Stimulated activated CD4-positive, alpha-beta T cell treated with anti-CD3 and anti-CD28 coated beads, Interleukin-12 subunit alpha, Interleukin-12 subunit beta, amount 100 ng/mL, for 48 hours (primary cell): ENCODE measurements at places on chromosomes 1 and 21.

DNA sequence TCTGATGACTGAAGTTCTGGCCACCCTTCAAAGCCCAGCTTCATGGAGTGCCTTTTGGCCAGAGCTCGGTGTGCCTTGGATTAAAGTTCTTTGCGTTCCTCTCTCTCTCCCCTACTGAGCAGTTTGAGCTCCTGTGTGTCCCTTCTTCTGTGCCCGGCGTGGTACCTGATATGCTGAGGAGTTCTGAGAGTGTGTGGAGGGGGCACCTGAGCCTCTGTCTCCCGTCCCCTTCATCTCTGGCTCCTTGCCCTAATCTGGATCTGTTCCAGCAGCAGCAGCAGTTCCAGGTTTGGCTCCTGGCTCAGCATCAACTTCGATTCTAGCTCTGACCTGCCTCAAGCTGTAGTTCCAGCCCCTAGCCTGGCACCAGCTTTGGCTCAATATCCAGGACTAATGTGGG is 25.1 kb upstream of the MYCL start:
- DNase-seq, result no peak

- DNase-seq, result no peak
Observed at GRCh38 chr21:43001316-43001715, 27.0 kb downstream of the PKNOX1 start.

DNA sequence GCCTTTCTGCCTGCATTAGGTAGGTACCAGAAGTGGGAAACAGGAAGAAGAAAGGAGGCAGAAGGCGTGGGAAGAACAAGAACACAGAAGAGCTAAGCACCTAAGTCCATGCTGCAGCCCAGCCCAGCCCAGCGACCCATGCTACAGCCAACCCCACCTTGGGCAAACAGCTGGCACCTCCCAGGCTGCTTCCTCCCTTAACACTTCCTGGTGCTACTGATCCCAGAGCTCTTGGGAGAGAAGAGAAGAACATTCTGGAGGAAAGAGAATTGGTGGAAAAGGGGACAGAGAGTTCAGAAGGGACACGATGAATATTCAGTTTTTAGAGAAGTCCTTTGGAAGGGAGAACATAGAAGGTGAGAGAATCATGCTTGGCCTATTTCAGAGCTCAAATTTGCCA is 28.5 kb downstream of the PLEKHA6 start:
- no peak for DNase-seq

DNA sequence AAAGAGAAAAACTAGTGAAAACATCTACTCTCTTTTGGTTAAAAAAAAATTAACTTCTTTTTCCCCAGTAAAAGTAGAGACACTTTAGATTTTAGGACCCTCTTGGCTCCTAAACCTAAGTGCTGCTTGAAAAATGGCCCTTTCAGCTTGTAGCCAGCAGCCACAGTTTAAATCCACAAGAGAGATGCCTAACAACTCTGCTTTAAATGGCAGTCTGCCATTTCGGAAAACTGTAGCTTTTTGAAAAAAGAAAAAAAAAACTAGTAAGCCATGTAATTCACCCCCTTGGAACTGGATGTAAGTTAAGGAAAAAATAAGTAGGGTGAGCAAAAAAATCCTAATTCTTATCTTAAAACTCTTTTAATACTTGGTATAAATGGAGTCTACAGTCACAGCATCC is 56.0 kb downstream of the LHX9 start:
- DNase-seq, result no peak

- no peak for DNase-seq
Observed at GRCh38 chr1:204598319-204598969, 82.2 kb downstream of the MDM4 start.

- no peak for DNase-seq
Observed at GRCh38 chr1:58904299-58905125, 120.7 kb upstream of the JUN start.

DNA sequence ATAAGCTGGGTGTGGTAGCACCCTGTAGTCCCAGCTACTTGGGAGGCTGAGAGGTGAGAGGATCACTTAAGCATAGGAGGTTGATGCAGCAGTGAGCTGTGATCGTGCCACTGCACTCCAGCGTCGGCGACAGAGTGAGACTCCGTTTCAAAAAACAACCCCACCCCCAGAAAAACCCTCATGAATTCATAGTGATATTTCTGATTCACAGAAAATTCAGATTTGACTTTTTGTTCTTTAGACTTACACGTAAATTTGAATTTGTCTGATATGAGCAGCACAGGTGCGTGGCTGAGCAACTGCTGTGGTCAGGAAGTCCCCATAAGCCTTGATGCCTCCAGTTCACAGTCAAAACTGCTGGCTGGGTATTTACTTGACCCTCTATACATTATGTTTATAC is 10.0 kb upstream of the MORC3 start:
- DNase-seq, result peak; percentile 41

- DNase-seq, result peak; percentile 29
Observed at GRCh38 chr1:44664730-44665370, 9.4 kb downstream of the TMEM53 start.

DNA sequence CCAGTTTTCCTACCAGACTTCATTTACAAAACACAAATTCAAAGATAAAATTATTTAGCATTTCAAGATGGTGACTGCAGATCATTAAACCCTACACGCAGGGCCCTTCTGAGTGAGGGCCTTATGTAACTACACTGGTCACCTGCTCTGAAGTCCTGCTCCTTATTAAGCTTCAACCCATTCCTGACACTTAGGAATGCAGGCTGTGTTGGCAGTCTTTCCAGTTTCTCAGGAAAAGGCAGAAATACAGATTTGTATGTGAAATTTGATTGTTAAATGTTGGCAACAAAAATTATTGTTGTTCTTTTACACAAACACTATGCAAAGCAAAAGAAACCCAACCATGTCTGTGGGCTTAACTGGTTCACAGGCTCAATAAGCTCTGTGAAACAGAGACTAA is 25.8 kb upstream of the BCAS2 start:
- DNase-seq, result no peak
